ENCODE measurements at places on chromosomes 4 and X.

GRCh38 chr4:184357772-184358171 lies 116.6 kb downstream of the IRF2 start:
- no peak for DNase-seq

- no peak for DNase-seq
Measured at GRCh38 chr4:37825968-37826294, 555 bp upstream of the PGM2 start.

- DNase-seq, result no peak
Measured at GRCh38 chr4:182876427-182876826, 40.8 kb downstream of the DCTD start.

GRCh38 chrX:55118574-55118973 lies 29.8 kb downstream of the PAGE2 start:
- no peak for DNase-seq

GRCh38 chr4:48205107-48205506 lies 64.5 kb downstream of the TEC start:
- no peak for DNase-seq

GRCh38 chr4:89595125-89595789 lies 241.7 kb downstream of the SNCA start:
- DNase-seq, result no peak

GRCh38 chr4:175932116-175932515 lies 120.1 kb upstream of the GPM6A start:
- DNase-seq, result no peak

DNA sequence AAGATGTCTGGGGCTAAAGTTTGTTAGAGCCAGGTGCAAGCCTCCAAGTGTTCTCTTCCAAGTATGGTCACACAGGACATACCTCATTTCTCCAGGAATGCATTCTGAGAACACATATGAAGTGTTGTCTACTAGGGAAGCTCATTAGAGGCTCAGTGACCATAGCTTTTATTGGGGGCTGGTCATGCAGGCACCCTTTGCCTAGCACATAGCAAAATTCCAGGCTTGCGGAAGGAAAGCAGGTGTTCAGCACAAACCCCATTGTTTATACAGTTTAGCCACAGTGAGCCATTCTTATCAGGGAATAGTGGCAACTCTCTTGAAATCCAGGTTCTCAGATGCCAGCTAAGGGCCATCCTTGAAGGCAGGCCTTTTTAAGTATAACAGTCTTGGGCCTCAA lies 339.4 kb upstream of the ZCCHC13 start:
- DNase-seq, result no peak

- DNase-seq, result peak; percentile 31
Measured at GRCh38 chr4:82797405-82798111, 1.0 kb downstream of the SCD5 start.

DNA sequence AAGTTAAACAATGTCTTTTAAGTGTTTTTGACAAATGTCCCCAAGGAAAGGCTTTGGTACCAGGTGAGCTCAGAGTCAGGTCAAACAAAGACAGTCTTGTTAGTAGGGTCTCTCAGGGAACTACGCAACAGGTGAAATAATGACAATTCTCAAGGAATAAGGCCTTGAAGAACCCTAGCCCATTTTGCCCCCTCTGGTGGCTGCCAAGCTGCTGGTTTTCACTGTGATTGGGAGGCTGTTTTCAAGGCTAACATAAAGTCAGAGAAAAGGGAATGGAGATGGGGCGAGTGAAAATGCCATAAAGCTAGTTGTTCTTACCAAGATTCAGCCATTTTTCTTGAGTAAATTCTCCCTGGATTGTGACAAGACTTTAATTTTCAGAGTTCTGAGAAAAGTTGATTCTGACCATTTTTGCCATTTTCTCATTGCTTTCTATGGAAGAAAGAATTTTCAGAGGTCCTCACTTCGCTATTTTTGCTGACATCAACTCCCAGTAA lies 58.7 kb downstream of the RWDD4 start:
- no peak for DNase-seq

DNA sequence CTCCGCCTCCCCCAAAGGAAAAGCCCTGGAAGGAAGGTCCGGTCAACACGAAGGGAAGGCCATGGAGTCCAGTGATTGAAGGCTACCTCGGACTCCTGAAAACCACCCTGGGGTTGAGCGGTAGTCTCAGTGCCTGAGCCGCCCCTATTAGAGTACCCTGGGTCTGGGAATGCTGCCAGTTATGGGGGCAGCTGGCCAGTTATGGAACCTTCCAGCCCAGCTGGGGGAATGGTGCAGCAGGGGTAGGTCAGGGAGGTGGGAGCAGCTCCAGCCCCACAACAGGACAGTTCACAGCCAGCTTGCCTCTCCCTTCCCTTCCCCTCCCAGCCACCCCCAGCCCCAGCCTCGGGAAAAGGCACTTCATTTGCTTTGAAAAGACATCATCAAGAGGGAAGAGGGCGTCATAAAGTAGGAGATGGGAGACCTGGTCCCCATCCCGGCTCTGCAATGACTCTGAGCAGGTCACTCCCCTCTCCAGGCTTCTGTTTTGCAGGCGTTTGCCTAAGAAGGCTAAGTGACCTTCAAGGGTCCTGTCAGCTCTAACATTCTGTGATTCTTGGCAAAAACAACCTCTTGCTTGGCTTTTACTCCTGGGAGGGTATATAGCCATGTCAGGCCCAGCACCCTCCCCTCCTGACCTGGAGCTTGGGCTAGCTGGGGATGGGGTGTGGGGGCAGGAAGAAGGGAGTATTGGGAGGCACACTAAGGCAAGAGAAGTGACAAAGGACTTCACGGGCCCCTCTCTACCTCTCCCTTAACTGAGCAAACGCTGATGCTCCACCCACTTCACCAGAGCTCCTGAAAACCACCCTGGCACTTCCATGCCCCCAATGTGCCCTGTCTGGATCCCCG lies 8.0 kb downstream of the APLN start:
- DNase-seq, result no peak

GRCh38 chrX:116607776-116608175 lies 145.0 kb upstream of the CT83 start:
- no peak for DNase-seq

DNA sequence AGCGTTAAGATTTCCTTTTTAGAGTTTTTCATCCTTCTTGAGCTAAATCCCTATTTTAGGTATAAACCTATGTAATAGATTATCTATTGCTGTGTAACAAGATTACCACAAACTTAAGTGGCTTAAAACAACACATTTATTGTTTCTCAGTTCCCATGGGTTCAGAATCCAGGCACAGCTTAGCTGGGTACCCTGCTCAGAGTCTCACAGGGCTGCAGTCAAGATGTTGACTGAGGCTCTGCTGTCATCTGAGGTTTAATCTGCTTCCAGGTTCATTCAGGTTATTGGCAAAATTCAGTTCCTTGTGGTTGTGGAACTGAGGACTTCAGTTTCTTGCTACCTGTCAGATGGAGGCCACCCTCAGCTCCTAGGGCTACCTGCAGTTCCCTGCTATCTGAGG lies 60.9 kb downstream of the GK start:
- DNase-seq, result no peak

GRCh38 chr4:63817196-63817865 lies 591.9 kb downstream of the TECRL start:
- no peak for DNase-seq

- no peak for DNase-seq
Measured at GRCh38 chr4:5979981-5980380, 38.2 kb downstream of the C4orf50 start.

DNA sequence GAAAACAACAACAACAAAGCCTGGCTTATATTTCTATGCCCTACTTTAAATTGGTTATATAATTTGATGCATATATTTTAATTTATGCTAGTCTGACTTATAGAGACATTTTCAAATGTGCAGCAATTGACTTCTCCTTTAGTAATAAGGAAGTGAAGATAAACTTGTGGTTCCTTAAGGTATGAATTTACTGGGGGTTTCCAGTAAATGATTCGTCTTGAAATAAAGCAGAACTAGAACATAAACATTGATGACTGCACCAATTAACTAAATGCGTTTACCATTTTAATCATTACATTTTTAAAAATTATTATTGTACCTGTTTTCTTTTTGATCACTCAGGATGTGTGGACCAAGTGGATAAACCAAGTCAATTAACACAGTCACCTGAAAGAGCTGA lies 99.6 kb upstream of the CCSER1 start:
- DNase-seq, result no peak

DNA sequence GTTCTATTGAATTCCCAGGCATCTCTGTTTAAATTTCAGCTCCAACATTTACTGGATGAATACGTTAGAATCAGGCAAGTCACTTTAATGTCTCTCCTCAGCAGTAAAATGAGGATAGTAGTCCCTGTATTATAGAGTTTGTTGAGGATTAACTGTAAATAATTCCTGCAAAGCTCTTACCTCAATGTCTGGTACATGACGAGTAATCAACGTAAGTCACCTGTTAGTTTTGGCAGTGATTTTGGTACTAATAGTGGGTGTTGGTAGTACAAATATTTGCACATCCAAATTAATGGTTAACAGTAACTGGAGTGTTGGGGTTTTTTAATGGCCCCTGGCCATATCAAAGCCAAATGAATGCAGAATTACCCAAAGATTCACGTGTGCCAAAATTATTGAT lies 189.8 kb upstream of the GALNT7 start:
- DNase-seq, result no peak

GRCh38 chrX:69131886-69132285 lies 33.4 kb downstream of the PJA1 start:
- DNase-seq, result no peak

DNA sequence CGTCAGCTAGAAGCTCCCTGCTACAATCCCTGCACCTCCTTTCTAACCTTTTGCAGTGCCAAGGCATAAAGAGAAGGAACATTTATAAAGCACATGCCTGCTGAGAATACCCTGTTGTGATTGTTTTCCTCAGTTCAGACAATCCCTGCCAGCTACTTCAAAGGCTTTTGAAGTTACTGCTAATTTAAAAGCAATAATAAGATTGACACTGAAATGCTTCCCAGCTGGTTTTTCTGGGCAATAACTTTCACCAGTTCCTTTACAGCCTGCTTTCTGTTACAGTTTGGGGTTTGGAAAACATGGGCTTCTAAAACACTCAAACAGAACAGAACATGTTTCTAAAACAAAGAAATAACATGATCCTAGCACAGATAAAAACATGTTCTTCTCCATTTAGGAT lies 232.3 kb upstream of the CPEB2 start:
- DNase-seq, result no peak

DNA sequence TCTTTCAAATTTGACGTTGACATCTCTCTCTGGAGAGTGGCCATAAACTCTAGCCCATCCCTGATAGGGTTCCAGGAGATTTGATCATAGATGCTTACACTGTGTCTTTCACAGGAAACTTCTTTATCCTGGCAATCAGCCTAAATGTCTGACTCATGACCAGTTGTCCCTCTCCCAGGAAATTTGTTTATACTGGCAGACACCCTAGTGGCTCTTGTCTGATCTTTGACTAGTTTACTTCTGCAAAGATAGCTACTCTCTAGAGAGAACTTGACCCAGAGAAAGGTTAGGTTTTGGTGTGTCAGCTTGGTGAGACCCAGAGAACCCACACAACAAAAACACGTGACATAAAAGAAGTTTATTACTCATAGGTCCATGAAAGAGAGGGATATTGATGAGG lies 509.8 kb downstream of the CENPC start:
- DNase-seq, result peak; percentile 77

GRCh38 chrX:24196509-24196908 lies 47.0 kb downstream of the ZFX start:
- DNase-seq, result no peak

DNA sequence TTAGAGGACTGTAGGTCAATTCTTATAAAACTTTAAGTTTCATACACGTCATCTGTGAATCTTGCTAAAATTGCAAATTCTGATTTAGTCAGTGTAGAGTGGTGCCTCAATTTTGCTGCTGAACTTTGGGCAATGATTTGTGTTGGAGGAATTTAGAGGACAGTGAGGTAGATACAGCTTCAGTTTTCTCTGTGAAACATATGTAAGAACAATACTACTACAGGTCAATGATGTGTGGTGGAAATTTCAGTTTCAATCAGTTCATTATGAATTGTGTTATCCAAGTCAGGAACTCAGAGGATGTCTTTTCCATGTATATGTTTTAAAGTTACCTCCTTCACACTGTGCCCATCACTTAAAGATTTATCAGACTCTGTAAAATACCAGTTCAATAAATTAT lies 1597.8 kb upstream of the PCDH10 start:
- no peak for DNase-seq

GRCh38 chr4:86939729-86940575 lies 5.1 kb downstream of the AFF1 start:
- peak; percentile 63 for DNase-seq

- DNase-seq, result peak; percentile 87
Measured at GRCh38 chr4:151227731-151228130, 49.2 kb upstream of the PRSS48 start.

GRCh38 chrX:115333446-115333845 lies 43.9 kb downstream of the LUZP4 start:
- no peak for DNase-seq
